Smooth muscle cell of the umbilical artery (primary cell): ENCODE measurements at places on chromosomes 3 and 15. TPM values are rescaled to one million over a fixed set of nuclear protein-coding genes. Genes with fewer than 3 reads are reported as not detected.

The CLDN16 gene
- total RNA-seq = under 0.01 and 0.23 TPM in 2 replicates

The TICRR gene
- 1.2 and 4.9 TPM in 2 replicates for total RNA-seq

The DAZL gene
- not detected in 2 replicates for total RNA-seq

The PIK3R4 gene
- 24.6 and 31.8 TPM in 2 replicates for total RNA-seq

The PGBD4 gene
- total RNA-seq = 2.9 and 3.3 TPM in 2 replicates

The PP2D1 gene
- total RNA-seq = not detected in 2 replicates

The PDZRN3 gene
- 12.3 and 114 TPM in 2 replicates for total RNA-seq

The MUC13 gene
- total RNA-seq = not detected in 2 replicates

The PTPRG gene
- total RNA-seq = 28.2 and 29.5 TPM in 2 replicates

The ISLR2 gene
- total RNA-seq = 0.60 TPM in 1 of 2 replicates, not detected in the other

The RTP3 gene
- not detected in 2 replicates for total RNA-seq

The ST8SIA2 gene
- not detected in 2 replicates for total RNA-seq

The TUSC7 gene
- total RNA-seq = not detected in 2 replicates

The IMPG2 gene
- 0.28 and 0.59 TPM in 2 replicates for total RNA-seq

The TMEM207 gene
- not detected in 2 replicates for total RNA-seq

The CLDN1 gene
- 4.3 and 10.4 TPM in 2 replicates for total RNA-seq

The IGSF11 gene
- total RNA-seq = 0.14 TPM in 1 of 2 replicates, not detected in the other

The GADL1 gene
- total RNA-seq = not detected in 2 replicates

The KNG1 gene
- total RNA-seq = not detected in 2 replicates

The SEMA5B gene
- total RNA-seq = not detected in 2 replicates

The SPATA12 gene
- total RNA-seq = not detected in 2 replicates

The IGF2BP2 gene
- 40.7 and 82.7 TPM in 2 replicates for total RNA-seq

The MASP1 gene
- 8.5 and 25.5 TPM in 2 replicates for total RNA-seq

The UNC13C gene
- not detected in 2 replicates for total RNA-seq

The DNAH12 gene
- 0.37 and 0.59 TPM in 2 replicates for total RNA-seq

The SLC12A1 gene
- not detected in 2 replicates for total RNA-seq

The PLSCR2 gene
- total RNA-seq = not detected in 2 replicates

The DLL4 gene
- total RNA-seq = 0.14 and 0.30 TPM in 2 replicates

The LTK gene
- total RNA-seq = under 0.01 and 0.18 TPM in 2 replicates

The TMEM39A gene
- 92.5 and 126 TPM in 2 replicates for total RNA-seq

The ANKUB1 gene
- total RNA-seq = not detected in 2 replicates

The ZNF774 gene
- total RNA-seq = 2.1 and 6.7 TPM in 2 replicates

The MAPKBP1 gene
- total RNA-seq = 27.3 and 30.5 TPM in 2 replicates

The SLC24A5 gene
- total RNA-seq = not detected in 2 replicates

The GRM2 gene
- 0.09 TPM in 1 of 2 replicates, not detected in the other for total RNA-seq

The ADAMTSL3 gene
- total RNA-seq = under 0.01 and 0.05 TPM in 2 replicates

The CPLX3 gene
- not detected in 2 replicates for total RNA-seq

The GPR27 gene
- total RNA-seq = not detected in 2 replicates

The SHC4 gene
- 2.6 and 3.0 TPM in 2 replicates for total RNA-seq

The AADAC gene
- 0.09 and 1.2 TPM in 2 replicates for total RNA-seq
